ENCODE measurements at places on chromosomes 6 and 20.

DNA sequence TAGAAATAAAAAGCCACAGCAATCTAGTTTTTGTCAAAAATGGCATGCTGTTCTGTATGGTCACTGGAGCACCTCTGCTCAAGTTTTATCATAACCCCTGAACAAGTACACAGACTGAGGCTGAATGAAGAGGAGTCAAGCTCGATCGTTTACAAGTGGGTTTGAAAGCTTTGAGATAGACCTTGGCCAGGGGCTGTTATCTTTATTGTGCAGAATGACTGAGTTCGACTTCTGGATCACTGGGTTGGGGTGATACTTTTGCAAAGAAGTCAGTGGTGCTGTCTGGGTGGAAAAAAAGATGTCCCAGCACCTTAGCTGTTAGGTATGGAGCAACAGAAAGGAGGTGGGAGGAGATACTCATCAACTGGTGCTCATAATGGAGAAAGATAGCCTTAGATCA, 446.0 kb downstream of the HACE1 start:
- DNase-seq, result no peak

DNA sequence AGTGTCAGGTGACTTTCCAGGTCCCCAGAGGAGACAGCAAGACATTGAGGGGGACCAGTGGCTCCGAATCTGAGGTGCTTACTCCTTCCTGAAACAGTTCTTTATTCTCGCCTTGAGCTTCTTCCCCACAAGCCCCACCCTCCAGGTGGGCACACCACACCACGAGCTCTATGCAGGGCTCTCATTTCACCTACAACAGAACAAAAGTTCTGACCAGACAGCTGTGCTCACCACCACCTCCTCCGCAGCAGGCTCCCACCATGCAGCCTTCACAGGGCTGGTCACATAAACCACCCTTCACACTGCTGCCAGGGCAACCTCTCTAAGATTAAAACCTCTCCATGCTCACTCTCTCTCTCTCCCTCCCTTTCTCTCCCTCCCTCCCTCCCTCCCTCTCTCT, 384.5 kb upstream of the ARID1B start:
- DNase-seq, result no peak

GRCh38 chr6:163646133-163646532, 231.6 kb downstream of the QKI start:
- no peak for DNase-seq

DNA sequence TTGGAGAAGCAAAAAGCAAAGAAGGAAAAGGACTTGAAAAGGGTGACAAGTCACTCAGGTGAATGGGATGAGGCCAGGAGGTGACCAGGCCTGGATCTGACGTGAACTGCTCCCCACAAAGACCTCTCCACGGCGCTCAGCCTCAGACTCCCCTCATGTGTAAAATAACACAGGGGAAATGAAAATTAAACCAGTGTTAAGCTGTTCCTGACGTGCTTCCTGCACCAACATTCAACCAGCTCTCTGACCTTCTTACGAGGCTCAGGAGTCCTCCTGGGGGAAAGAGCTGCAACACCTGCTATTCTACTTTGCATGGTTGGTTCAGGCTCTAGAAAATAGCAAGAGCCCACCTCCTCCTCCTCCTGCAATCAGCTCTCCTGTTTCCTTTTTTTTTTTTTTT, 256.7 kb downstream of the ATXN1 start:
- no peak for DNase-seq

- no peak for DNase-seq
Observed at GRCh38 chr6:125699591-125699990, 49.8 kb upstream of the HEY2 start.

- DNase-seq, result no peak
Observed at GRCh38 chr20:58694241-58695083, 1.9 kb downstream of the NPEPL1 start.

DNA sequence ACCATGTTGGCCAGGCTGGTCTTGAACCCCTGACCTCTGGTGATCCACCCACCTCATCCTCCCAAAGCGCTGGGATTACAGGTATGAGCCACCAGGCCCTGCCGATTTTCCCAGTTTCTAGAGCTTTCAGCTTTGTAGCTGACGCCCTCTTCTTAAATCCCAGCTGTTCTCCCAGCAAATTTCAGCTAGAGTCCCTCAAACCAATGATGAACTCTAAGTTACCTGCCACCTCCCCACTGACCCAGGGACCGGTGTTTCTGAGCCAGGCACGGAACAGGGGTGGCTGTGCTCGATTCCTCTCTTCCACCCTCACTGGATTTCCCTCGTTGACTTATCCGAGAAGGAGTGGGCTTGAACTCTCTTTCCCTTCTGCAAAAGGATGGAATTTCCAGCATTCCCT, 39.1 kb downstream of the SUN5 start:
- DNase-seq, result no peak

- no peak for DNase-seq
Observed at GRCh38 chr6:160121558-160121957, at the start of gene SLC22A1. Gene SLC22A1 (plus strand): TSS chr6:160121815. CDS start chr6:160121936, 121 bp downstream.

DNA sequence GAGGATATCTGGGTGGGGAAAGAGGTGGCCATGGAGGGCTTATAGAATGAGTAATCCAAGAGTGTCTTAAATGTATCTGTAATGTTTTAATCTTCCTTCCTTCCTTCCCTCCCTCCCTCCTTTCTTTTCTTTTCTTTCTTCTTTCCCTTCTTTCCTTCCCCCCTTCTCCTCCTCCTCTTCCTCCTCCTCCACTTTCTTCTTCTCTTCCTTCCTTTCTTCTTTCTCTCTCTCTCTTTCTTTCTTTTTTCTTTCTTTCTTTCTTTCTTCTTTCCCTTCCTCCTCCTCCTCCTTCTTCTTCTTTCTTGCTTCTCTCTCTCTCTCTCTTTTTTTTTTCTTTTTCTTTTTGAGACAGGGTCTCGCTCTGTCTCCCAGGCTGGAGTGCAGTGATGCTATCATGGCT, 7.1 kb downstream of the HCK start:
- no peak for DNase-seq

All from activated T-cell treated with anti-CD3 and anti-CD28 coated beads for 24 hours (primary cell).